ENCODE measurements at places on chromosomes 11 and 22.

DNA sequence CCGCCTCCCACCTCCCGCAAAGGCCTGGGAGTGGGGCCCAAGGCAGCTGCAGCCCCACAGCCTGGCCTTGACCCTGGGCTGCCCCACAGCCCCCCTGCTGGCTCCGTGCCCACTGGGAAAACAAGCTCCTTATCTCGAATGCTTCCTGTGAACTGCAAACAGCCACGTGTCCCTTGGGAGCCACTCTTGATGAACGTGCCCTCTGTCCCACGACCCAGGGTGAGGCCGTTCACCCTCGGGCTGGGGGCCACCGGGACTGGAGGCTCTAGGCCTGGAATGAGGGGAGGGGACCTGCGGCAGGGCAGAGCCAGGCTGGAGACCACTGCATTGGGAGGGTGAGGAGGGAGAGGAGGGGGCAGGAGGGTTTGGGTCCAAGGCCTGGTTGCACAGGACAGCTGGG lies 9.5 kb downstream of the H19 start:
- no peak for DNase-seq

GRCh38 chr11:12938590-12939247 lies 70.4 kb upstream of the RASSF10 start:
- DNase-seq = no peak

- peak; percentile 85 for DNase-seq
Measured at GRCh38 chr11:65900125-65900898, at the start of gene FOSL1. Gene FOSL1 (minus strand): TSS chr11:65900388. CDS start chr11:65900339, 49 bp downstream.

- DNase-seq = no peak
Measured at GRCh38 chr11:77207019-77207485, 79.0 kb downstream of the MYO7A start.

DNA sequence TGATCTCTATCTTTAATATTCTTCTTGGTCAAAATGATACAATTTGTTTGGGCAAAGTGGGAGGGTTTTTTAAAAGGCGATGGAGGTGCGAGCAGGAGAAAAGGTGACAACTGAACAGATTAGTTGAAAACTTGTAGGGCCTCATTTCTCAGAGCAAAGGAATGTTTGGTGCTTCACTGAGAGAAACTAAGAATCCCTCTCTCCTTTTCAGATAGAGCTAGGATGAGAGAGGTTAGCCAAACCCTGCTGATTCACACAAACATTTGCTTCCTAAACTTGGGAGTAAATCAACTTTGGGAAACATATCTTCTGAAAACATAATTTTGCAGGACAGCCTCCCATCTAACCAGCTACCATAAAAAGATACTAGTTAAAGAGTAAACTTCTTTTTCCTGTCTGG lies 57.0 kb downstream of the PHF21A start:
- DNase-seq = no peak

DNA sequence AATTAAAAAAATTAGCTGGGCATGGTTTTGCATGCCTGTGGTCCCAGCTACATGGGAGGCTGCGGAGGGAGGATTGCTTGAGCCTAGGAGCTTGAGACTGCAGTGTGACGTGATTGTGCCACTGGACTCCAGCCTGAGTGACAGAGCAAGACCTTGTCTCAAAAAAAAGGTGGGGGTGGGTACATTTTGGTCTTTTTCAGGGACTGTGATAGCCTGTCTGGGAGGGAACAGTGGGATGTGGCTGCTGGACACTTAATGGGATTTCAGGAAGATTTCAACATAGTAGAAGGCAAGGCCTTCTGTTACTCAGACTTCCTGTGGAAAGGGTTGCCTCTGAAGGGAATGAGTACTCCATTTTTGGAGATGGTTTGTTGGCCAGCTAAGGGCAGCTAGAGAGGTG lies 40.6 kb downstream of the RELT start:
- DNase-seq = no peak

GRCh38 chr11:42770444-42771065 lies 541.2 kb upstream of the API5 start:
- DNase-seq = peak; percentile 1

- DNase-seq = peak; percentile 20
Measured at GRCh38 chr11:28049338-28050216, 58.4 kb downstream of the KIF18A start.

- no peak for DNase-seq
Measured at GRCh38 chr11:102497061-102497460, 33.5 kb downstream of the MMP7 start.

DNA sequence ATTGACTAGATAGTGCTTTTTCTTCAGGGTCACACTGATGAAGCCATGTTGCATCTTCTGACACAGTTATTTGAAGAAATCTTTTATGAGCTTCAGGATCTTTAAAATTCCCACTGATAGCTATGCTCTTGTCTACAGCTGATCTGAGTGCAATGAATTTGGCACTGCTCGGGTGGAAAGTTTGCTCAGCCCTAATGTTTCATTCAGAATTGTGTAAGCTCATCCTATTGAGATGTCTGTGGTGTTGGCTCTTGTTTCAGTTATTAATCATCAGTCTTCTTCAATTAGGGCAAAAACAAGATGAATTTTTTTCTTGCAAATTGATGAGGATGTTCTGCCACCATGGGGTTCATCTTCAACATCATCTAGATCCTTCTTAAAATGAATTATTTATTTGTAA lies 1387.0 kb upstream of the RAG2 start:
- DNase-seq = no peak

GRCh38 chr11:65801153-65801987 lies 14.5 kb downstream of the OVOL1 start:
- no peak for DNase-seq

DNA sequence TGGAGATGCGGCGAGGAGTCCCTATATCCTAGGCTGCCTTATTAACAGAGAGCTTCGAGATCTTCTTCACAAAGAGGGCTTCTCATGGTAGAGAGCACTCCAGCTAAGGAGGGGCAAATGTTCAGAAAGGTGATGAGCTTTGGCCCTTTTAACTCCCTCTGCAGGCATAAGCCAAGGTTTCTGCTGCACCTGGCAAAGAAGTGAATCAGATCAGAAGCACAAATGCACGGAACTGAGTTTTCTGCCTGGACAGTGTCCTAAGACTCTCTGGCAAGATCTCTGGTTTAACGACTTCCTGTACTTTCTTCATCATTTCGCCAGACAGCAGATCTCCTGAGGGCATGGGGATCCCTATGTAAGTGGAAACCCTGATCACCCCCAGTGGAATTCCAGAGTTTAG lies 37.2 kb downstream of the POU2AF3 start:
- DNase-seq = no peak

GRCh38 chr11:93289782-93290463 lies 40.6 kb upstream of the DEUP1 start:
- DNase-seq = no peak

- DNase-seq = no peak
Measured at GRCh38 chr22:25746012-25746373, 4.0 kb downstream of the MYO18B start.

DNA sequence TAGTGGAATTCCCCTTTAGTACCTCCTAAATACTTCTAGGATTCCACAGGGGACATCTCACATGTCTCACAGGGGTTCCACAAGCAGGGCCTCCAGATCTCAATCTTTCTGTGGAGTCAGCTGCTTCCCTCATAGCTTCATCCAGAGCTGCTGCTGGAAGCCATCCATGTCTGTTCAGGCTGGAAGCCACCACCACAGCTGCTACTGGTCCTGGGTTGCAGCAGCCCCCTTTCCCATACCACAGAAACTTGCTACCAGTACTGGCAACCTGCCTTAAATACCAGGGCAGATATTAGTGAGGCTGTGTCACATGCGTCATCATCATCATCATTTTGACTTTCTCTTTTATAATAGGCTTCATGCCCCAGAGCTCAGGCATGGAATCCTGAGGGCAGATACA lies 242.7 kb upstream of the NCAM1 start:
- no peak for DNase-seq

DNA sequence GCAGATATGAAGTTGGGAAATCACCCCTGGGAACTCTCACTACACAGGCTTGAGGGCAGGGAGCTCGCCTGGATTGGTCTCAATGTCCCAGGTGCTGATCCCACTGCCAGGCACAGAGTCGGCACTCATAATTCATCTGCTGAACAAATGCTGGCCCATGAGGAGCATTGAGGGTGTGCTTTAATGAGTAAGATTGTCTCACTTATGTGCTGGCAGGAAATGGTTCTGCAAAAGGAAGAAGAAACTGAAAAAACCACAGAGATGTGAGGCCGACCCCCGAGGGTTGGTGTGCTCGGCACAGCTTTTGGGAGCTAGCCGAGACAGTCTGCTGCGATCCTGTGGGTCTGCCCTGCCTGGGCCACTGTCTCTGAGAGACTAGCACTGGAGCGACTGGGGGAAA lies 9.4 kb downstream of the PLAAT2 start:
- DNase-seq = peak; percentile 47

- DNase-seq = peak; percentile 67
Measured at GRCh38 chr11:95531116-95531515, 258.5 kb downstream of the FAM76B start.

DNA sequence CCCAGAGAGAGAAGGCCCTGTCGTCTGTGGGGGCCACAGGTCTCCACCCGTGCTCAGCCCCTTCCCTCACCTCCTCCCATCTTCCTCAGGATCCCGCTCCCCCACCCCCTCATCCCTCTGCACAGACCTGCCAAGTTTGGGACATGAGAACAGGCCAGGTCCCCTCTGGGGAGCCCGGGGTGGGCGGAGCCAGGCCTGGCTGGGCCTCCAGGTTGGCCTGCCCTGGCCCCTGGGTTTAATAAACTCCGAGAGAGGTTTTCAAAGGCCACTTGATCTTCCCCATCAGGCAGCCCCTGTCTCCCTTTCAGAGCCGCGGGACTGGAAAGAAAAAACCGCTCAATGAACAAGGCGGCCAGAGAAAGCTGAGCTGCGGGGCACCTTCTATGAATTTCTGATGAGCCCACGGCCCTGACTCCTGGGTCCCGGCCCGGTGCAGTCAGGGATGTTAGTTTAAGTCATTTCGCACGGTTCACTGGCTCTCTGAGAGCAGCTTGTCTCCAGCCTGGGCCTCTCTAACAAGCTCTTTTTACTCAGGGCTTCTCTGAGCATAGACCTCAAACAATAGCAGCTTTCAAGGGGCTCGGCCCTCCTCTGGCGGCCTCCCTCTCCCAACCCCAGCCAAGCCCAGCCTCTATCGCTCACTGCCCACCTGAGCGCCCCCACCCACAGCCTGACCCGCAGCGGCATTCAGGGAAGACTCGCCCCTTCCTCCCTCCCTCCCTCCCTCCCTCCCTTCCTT lies 64.8 kb downstream of the RPUSD4 start:
- no peak for DNase-seq

DNA sequence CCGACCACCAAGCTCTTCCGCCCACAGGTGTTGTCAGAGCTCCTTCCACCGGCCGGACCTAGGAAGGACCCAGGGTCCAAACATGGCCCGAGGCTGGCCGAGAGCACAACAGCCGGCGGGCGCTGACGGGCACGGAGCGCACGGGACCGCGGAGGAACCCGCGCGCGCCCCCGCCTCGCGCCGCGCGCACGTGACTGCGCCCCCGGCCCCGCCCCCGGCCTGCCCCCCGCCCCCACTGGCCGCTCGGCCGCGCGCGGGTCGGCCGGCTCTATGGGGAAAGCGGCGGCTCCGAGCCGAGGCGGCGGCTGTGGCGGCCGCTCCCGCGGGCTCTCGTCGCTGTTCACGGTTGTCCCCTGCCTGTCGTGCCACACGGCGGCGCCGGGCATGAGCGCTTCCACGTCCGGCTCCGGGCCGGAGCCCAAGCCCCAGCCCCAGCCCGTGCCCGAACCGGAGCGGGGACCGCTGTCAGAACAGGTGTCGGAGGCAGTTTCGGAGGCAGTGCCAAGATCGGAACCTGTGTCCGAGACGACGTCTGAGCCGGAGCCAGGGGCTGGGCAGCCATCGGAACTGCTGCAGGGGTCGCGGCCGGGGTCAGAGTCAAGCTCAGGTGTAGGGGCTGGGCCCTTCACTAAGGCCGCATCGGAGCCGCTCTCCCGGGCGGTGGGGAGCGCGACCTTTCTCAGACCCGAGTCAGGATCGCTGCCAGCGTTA lies at the start of gene OSBP2:
Gene OSBP2 (plus strand): TSS at position 235 of the 711 bp plus-strand sequence. CDS start 36 bp downstream, at position 271.
- DNase-seq = no peak

DNA sequence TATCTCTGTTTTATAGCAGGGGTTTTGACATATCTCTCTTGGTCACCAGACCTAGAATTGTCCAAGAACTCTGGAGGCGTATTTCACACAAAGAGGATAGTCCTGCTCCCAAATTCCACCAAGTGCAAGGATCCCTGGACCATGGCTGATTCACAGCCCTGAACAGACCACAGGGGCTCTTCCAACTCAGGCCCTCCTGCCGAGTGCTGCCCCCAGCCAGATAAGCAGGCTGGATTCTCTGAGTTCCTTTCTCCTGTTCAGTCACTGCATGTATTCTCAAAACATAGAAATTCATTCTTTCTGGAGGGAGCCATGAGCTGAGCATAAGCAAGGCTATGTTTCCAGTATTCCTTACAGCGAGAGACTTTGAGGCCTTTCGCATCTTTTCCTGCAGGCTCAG lies 13.4 kb upstream of the PLEKHB1 start:
- no peak for DNase-seq

- peak; percentile 93 for DNase-seq
Measured at GRCh38 chr22:27370269-27370668, 431.3 kb downstream of the MN1 start.

- DNase-seq = peak; percentile 41
Measured at GRCh38 chr22:20080445-20080775, 369 bp downstream of the DGCR8 start.

GRCh38 chr11:71206186-71206585 lies 46.2 kb downstream of the SHANK2 start:
- no peak for DNase-seq

DNA sequence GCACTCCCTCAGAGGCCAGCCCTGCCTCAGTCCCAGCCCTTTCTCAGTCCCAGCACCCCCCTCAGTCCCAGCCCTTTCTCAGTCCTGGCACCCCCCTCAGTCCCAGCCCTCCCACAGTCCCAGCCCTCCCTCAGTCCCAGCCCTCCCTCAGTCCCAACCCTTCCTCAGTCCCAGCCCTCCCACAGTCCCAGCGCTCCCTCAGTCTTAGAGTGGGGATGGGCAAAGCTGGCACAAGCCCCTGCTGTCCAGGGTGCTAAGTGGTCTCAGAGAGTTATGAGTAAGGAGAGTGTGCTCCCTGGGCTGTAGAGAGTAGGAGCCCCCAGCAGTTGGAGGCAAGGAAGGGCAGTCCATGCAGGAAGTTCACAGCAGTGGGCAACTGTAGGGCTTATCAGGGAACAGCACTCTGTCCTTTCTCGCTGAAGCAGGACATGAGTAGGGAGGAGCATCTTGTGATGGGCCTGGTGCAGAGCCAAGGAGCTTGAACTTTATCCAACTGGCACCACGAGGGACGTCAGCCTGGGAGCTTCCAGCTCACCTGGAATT lies 51.4 kb upstream of the CRYBB3 start:
- DNase-seq = no peak

GRCh38 chr22:47645450-47645914 lies 883.0 kb downstream of the TBC1D22A start:
- no peak for DNase-seq

- no peak for DNase-seq
Measured at GRCh38 chr11:78535027-78535426, 39.6 kb downstream of the NARS2 start.

GRCh38 chr11:119019996-119020395 lies 1.4 kb downstream of the TRAPPC4 start:
- no peak for DNase-seq

Data from MV-4-11 (cell line).